H9 (cell line): ENCODE measurements at places on chromosomes 16 and 17.

DNA sequence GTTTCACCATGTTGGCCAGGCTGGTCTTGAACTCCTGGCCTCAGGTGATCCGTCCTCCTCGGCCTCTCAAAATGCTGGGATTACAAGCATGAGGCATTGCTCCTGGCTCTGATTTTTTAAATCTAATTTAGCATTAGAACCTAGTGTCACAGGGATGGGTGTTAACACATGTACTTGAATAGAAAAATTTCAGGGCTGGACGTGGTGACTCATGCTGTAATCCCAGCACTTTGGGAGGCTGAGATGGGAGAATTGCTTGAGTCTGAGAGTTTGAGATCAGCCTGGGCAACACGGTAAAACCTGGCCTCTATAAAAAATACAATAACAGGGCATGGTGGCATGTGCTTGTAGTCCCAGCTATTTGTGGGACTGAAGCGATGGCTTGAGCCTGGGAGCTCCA lies 6.0 kb upstream of the RNF135 start:
- no peak for DNase-seq

GRCh38 chr16:57837305-57838125 lies 35.2 kb upstream of the KIFC3 start:
- no peak for DNase-seq

DNA sequence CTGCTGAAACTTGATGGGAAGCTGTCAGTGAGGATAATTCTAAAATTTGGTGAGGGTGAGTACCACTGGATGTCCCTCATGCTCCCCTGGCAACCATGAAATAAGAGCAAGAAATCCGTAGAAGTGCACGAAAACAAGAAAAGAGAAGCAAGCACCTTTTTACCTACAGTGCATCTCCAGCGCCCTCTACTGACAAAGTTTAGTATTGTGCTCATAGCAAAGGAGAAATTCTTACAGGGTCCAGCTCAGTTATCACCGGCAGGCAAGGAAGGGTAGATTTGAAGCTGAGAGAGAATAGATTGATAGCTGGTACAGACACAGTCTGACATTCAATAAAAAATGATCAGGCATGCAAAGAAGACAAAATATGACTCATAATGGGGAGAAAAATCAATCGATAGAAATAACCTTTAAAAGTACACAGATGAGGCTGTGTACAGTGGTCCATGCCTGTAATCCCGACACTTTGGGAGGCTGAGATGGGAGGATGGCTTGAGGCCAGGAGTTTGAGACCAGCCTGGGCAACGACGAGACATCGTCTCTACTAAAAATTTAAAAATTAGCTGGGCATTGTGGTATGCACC lies 28.3 kb upstream of the TEX2 start:
- no peak for DNase-seq

DNA sequence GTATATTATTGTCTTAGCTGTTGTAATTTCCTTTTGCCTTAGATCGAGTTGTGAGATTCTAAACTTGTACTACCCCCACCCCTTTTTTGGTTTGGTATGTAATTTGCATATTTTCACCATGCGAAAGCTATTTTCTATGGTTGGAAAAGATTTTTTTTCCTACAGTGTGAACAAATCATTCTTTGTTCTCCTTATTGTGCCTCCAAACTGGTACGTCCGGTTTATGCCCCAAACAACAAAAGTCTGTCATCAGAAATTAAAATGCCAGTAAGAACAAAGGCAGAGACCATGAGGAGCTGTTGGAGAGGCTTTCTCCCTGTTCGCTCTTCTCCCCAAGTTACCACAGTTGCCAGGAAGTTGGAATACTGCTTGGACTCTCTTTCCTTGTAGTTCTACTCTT lies 66.1 kb downstream of the BCAS3 start:
- no peak for DNase-seq

DNA sequence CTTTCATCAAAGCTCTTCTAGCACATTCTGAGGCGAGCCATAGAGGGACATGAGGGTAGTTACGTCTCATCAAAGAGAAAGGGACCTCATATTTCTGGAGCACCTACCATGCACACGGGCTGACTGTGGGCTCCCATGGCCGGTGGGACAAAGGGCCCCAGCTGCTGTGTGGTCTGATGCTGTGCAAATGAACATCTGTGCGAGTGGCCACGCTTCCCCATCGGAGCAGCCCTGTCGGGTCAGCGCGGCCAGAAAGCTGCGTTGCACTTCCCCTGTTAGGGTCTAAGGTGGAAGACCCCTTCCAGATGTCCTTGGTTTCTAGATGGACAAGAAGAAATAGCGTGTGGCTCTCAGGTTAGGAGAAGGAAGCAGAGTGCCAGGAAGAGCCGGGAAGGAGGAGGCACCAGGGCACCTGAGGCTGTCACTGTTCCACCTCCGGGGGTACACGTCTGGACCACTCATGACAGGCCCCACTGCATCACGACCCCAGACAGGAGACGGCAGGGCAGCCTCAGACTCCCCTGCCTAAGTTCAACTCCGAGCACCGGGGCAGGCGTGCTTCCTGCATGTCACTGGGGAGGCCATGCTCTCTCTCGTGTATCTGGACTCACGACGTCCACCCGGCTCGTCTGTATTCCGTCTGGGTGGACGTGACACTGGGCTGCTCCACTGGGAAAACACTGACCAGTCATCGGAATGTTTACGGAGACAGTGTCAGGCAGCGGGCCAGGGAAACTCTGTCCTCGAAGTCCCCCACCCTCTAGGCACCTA lies 8.5 kb upstream of the BAIAP2 start:
- DNase-seq = no peak

DNA sequence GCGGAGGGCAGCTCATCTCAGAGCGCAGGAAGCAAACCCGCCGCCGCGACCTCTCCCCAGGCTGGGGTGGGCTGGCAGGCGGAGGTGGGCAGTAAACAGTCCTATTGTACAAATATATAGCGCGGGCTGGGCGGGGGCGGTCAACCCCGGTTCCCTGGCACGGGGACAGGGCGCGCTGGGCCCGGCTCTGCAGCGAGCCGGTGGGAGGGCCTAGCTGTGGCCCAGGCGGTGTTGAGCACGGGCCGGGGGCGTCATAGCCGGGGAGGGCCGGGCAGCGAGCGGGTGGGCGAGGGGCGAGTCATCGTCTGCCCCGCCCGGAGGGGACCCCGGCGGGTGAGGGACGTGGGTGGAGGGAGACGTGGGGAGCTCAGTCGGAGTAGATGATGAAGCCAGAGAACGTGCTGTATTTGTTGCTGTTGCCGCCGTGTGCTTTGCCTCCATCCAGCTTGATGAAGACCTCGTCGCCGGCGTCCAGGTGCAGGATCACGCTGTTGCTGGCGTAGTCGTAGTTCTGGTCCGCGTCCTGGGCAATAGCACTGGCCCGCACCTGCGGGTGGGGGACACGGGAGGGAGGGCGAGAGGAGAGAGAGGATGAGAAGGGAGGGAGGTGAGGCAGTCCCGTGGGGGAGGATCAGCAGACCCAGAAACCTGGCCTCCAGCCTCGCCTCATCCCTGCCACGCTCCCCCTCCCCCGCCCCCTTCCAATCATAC lies 8.1 kb downstream of the C1QL1 start:
- DNase-seq = peak; percentile 58

DNA sequence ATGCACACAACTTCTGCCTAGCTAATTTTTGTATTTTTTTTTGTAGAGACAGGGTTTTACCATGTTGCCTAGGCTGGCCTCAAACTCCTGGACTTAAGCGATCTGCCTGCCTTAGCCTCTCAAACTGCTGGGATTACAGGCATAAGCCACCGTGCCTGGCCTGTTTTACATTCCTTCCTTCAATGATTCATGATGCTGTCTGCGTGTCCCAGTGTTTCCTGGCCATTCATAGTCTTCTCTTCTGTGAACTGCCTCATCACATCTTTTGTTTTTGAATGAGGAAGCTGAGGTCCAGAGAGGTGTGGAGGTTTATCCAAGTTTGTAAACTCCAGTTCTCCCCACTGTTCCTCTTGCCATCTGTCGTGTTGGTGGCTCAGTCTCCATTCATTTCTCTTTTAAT lies 64.5 kb upstream of the MED9 start:
- no peak for DNase-seq

DNA sequence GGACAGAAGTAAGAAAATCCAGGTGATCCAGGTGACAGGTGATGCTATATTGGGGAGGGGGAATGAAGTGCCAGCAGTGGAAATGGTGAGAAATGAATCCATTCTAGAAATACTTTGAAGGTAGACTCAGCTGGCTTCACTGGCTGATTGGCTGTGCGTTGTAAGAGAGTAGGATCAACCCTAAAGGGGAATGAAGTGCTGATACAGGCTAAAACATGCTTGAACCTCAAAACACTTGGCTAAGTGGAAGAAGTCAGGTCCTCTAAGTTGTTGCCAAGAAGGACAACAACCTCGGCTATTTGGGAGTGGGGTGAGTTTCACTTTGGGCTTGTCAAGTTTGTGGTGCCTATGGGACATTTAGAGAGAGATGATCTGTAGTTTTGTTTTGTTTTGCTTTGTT lies 24.1 kb upstream of the SCNN1B start:
- no peak for DNase-seq

- no peak for DNase-seq
Measured at GRCh38 chr17:17888371-17888770, 51.6 kb upstream of the SREBF1 start.
